Coronary artery (tissue), 2 donors: ENCODE measurements at places on chromosomes 16 and 17.

DNA sequence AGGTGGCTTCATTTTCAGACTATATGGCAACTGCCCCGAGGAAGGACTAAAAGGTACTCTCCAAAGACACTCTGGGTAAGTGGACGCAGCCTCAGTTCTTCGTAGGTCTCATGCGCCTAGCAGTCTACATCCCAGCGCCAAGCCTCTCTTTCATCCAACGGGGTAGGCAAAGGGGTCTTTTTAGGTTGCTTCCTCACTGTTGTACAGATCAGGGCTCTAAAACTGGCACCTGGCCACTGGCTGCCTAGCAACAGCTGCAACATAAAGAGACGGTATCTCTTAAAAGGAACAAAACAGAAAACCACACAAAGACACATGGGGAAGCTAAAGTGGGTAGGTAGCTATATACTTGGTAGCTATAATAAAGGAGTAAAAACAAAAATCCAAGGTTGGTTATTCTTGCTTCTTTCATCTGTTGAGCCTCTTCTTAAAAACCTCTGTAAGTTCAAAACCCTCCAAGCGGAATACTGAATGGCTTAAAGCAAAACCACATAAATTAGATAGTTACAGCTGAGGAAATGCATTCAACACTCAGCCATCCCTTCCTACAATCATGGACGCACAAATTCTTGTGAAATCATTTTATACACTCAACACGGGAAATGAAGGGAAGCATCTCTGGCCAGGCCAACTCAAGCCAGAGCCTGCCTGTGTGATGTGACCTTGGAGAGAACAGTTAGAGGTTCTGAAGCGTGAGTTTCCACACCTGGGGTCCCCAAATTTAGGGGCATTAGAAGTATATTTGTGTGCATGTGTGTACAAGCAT is 22.7 kb downstream of the CYTH1 start:
- DNase-seq: no peak

DNA sequence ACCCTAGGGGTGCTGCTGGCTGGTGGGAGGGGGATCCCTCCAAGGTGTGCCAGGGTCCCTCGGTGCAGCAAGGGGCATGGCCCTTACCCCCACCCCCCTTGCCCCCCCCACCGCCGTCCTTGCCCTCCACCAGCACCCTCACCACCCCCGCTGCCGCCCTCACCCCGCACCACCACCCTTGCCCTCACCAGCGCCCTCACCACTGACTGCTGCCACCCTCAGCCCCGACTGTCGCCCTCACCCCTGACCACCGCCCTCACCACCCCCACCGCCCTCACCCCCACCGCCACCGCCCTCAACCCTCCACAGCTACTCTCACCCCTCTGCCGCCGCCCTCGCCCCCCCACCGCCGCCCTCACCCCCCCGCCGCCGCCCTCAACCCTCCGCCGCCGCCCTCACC is 23.1 kb upstream of the ACSF3 start:
- no peak for DNase-seq

- DNase-seq: no peak
Observed at GRCh38 chr17:16425698-16426659, 10.6 kb downstream of the TRPV2 start.

DNA sequence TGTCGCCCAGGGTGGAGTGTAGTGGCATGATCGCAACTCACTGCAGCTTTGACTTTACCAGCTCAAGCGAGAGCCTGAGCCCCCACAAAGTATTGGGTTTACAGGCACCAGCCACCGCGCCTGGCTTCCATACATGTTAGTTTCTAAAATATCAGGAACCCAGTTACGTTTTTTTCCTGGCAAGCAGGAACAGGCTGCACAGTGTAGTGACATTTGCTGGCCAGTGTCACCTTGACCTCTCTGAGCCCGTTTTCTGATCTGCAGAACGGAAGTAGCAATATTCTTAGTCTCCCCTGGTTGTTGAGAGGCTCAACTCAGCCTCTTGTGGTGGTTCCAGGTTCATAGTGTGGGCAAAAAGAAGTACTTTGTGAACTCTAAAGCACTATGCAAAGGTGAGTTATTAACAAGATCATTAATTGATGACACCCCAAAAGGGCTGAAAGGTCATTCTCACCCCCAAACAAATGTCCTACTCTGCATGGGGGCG is 15.6 kb downstream of the IGF2BP1 start:
- no peak for DNase-seq

DNA sequence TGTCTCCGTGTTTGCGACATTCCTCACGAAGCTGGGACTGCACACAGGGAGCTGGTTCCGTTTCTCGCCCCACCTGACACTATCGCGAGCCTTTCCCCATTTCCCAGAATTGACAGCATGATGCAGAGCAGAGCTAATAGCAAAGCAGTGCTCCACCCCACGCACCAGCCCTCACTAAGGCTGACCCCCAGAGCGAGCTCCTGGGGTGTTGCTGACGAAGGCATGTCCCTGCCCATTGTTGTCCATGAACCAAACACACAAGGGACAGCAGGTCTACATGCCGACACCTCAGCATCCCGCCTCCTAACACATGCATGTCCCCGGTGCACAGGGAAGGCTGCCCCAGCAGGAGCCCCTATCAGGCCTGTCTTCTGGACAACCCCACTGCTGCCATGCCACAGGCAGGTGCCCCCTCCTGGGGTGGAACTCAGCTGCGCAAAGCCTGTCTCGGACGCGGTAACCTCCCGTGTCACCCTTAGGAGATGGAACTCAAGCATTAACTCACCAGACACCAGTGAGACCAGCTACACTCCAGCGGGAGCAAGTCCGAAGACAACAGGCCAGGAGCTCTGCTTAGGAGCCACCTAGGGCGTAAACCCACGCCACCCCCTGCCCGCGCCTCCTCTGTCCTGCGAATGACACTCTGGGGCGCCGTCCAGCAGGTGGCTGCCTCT is 16.9 kb upstream of the TRAP1 start:
- DNase-seq: no peak

DNA sequence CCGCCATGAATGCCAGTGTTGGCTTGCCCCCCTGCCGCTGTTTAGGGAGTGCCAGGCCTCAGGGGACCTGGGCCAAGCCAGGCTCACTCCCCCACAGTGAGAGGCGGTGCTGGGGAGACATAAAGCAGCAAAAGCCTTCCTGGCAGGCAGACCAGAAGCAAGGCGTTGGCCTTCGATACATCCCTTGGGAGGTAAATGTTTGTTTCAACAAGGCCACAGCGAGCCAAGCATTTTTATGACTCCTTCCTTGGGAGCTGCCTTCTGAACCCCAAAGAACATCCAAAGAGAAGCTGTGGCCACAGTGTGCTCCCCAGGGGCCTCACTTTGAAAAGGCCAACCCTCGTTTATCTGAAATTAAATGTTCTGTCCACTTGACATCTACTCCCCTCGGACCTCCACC is 119.7 kb upstream of the CIBAR2 start:
- DNase-seq: no peak

DNA sequence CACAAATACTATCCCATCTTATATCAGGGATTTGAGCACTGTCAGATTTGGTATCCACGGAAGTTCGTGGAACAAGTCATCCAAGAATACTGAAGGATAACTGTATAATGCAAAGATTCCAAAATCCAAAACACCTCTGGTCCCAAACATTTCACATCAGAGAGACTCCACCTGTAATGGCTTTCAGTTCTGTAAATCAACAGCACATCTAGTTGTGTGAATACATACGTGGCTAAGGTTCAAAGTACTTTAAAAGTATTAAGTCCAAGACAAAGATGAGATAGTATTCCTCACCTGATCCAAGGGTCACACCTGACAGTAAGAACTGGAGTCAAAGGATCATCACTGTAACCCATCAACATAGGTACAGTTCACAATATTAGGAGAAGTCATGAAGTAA is 54.8 kb downstream of the KANSL1 start:
- no peak for DNase-seq

GRCh38 chr16:50547340-50548124 is 664 bp upstream of the NKD1 start:
- no peak for DNase-seq

GRCh38 chr16:85235991-85236817 is 123.9 kb upstream of the CIBAR2 start:
- no peak for DNase-seq

DNA sequence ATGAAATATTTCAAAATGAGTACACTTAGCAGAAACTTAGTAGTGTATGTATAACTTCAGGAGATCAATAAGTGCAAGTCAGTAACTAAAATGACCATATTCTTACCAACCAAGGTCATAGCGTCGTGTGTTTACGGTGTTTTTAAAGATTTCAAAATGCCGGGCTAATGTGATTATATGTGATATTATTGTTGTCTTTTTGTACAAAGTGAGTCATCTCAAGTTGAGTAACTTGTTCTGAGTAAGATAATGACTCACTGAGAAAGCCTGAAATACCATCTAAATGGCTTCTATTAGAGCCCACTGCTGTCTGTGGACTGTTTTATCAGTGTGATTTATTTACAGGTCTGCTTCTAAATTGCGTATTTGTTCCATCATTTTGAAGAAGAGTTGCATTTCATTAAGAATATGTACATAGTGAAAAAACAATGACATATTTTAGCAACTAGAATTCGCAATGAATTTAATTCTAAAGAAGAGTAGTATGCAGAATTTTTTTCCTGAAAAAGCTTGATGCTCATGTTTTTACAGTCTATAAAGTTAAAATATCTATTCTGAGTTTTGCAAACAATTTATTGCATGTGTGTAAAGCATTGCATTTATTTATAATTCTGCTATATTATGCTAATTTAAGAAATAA is 12.7 kb downstream of the KRT12 start:
- no peak for DNase-seq

- no peak for DNase-seq
Observed at GRCh38 chr17:70882504-70882903, 713.2 kb downstream of the KCNJ2 start.

DNA sequence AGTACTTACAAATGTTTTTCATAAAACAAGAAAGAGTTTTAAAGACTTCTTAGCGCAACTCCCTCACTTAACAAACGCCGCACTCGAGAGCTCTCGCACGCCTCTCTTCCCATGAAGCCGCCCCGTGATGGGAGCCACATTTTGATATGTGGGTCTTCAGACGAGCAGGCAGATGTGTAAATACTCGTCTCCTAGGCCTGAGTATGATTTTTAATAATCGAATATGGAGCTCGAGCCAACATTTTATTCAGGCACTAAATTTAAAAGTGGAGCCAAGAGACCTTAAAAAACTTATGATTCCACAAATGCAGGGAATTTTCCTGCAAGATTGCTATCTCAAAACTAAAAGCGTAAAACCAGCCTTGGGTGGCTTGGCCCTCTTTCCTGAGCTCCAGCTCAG is 55.4 kb downstream of the IRX6 start:
- no peak for DNase-seq

- no peak for DNase-seq
Observed at GRCh38 chr17:2020721-2021120, 4.4 kb downstream of the RTN4RL1 start.

DNA sequence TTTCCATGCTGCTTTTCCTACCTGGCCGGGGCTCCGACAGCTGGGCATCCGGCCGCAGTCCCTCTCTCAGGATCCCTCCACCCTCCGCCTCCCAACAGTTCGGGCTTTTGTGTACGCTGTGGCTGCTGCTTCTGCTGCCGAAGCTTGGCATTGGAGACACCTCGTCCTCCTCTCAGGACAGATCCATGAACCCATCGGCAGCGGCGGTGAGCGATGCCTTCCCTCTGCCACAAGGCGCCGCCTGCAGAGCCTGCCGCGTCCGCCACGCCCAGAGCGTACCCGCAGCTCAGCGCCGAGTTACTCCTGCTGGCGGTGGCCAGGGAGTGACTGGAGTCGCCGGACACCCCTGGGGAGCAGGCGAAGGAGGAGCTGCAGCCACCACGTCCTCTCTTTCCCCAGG is 2032.8 kb downstream of the TP53TG3F start:
- DNase-seq: no peak

GRCh38 chr17:80516171-80516932 is 28.3 kb upstream of the RPTOR start:
- no peak for DNase-seq

DNA sequence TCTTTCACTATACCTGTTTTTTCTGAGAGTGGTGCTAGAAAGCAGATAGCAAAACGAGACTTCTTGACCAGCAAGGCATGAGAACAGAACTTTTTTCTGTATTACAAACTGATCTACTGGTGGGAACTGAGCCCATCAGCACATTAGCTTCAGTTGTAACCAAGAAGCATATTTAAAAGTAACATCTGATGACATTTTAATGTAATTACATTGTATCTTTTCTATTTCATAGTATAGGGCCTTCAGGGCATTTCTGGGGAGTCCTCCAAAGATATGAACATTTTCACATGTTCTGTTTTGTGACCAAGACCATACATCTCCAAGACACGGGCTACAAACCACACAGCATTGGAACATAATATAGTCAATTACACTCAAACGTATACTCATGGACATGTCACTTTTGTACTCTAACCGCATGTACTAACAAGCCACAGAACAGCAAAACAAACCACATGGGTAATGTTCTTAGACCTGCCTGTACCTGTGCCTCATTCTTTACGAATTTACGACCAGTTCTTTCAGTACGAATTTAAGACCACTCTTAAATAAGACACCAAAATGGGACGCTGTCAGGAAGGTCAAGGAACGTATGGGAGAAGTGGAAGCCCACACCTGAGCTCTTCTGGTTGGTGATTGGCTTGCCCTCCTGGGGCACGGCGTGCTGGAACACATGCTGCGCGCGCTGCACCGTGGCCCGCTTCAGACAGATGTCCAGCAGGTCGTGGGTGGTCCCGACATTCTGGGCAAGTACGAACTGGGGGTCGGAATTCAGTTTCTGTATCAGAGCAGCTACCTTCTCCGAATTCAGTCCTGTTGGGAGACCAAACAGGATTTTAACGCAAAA is 825 bp downstream of the BLMH start:
- no peak for DNase-seq

DNA sequence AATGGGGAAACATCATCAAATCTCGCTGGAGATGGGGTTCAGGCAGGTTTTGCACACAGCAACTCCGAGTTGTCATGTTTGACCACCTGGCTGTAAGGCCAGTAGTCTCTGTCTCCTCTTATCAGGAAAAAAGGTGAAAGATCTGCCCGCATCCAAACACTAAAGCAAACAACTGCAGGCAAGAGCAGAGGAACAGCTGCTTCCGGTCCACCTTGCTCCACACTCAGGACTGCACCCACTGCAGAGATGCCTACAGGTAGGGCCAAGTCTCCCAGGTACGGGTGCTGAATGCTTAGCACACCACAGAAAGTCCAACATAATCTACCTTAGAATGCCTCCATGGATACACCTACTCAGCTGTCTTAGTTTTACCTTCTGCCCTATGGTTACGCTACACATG is 7.3 kb downstream of the TEX2 start:
- no peak for DNase-seq

- no peak for DNase-seq
Observed at GRCh38 chr16:75382611-75383010, 50.7 kb downstream of the CFDP1 start.

DNA sequence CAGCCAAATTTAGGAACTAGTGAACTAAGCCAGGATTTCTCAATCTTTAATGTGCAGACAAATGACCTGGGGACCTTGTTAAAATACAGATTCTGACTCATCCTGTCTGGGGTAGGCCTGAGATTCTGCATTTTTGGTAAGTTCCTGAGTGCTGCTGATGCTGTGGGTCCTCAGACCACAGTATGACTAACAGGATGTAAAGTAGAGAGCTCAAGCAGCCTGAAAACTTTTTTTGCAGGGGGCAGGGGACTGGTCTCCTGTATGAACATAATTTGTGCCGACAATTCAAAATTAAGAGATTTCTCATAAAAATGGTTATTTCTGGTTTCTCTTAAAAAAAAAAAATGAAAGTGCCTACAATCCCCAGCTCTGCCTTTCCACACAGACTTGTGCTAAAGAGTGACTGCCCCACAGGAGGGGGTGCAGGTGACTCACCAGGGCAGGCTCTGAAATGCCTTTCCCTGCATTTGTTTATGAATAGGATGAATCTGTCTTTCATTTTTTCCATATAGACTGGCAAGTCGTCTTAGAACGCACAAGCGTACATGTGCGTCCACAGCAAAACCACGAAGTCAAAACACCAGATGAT is 271.5 kb downstream of the PHKB start:
- no peak for DNase-seq
